Stimulated activated CD4-positive, alpha-beta T cell treated with anti-CD3 and anti-CD28 coated beads, TNF-alpha, amount 100 ng/mL, for 1 hour (primary cell): ENCODE measurements at places on chromosomes 13 and 19.

DNA sequence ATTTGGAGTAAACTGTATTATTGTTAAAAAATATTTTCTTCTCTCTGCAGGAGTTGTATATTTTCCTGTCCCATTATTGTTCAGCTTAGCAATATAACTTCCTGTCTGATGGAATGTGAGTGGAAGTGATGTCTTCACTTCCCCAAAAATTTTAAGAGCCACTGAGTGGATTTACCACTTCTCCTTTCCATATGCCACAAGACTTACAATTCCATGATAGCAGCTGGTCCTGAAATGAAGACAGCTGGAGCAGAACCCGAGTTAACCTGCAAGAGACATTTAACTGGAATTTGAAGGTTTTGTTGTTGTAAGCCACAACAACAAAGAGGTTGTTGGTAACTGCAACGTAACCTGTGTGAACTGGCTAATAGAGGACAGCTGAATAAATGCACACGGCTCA lies 23.4 kb upstream of the TBC1D4 start:
- no peak for DNase-seq

DNA sequence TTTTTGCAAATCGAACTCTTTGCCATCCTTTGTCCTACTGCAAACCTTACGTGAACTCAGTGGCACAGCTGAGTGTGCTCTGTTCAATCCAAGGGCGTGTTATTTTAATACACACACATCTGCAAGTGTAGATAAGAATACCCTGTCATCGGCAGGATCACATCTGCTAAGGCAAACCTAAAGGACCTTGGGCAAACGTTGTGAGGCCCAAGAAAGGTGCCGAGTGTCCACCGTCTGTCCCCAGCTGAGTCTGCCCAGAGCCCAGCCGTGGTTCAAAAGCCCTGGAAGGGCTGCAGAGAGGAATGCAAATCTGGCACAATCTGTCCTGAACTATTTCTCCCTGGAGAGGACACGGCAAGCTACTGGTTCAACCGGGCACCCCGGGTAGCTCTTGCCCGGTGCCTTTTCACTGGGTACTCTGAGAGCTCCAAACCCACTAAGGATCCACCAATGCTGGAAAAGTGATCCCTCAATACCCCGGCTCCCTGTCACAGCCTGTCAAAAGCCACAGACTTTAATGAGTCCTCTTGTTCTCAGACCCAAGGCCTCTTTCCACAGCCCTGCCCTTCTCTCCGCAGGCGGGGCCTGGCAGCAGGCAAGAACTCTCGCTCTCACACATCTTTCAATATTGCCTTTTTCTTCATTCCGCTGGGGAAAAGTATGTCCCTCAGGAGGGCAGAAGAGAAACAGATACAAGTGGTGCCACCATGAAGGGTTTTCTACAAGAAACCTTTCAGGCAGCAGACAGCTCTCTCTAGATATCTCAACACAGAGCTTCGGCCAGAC lies 17.0 kb downstream of the SLC7A1 start:
- no peak for DNase-seq

- DNase-seq, result no peak
These were observed 652.0 kb downstream of the LIG4 start for GRCh38 chr13:107563099-107563925.

DNA sequence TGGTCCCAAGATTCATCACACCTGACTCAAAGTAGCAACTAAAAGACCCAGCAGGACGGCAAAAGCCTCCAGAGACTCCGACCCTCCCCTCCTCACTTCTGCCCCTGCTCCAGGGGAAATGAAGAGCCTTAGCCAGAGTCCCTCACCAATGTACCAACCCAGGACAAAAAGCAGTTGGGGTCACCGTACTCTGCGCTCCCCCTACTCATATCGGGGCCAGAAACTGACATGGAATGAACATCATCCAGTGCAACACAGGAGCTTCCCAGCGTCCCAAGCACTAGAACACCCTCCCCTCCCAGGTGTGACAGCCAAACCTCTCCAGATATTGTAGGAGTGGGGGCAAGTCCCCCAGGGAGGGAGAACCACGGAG lies 1.7 kb downstream of the EEF2 start:
- no peak for DNase-seq

GRCh38 chr13:70994191-70994590 lies 872.8 kb downstream of the DACH1 start:
- no peak for DNase-seq

DNA sequence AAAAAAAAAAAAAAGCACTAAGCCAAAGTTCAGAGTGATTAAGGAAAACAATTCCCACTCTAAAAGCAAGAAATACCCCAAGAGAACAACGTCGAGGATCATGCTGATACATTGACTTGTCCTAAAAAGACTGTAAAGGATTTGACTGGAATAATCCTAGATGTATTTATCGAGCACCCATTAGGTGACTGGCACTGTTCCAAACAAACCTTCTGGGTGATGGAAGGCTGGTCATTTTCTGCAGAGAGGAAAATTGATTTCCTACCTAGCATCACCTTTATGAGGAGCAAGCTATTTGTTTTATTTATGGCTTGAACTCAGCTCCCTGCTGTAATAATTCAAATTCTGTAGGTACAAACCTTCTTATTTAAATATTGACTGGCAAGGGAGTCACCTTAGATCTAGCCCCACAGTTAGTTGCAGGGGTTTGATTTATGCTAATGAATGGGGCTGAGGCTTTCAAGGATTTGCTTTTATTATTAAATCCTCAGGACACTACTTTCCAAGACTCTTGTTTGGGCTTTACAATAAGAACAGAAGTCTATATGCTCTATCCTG lies 471.0 kb downstream of the OLFM4 start:
- DNase-seq, result no peak

DNA sequence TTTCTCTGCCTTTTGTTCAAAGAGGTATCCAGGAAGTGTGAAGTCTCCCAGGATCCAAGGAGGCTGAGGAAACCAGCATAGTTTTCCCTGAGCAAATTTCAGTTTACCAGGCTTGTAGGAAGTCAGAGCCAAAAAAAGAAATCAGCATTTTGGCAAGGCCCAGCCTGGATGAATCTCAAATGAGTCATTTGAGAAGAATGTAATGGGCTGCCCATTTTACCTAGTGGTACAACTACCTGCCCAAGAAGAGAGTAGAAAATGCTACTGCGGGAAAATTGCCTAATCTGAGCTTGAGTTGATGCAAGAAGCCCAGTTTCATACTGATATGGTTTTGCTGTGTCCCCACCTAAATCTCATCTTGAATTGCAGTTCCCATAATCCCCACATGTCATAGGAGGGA lies 284.1 kb upstream of the ZNF507 start:
- DNase-seq, result no peak

DNA sequence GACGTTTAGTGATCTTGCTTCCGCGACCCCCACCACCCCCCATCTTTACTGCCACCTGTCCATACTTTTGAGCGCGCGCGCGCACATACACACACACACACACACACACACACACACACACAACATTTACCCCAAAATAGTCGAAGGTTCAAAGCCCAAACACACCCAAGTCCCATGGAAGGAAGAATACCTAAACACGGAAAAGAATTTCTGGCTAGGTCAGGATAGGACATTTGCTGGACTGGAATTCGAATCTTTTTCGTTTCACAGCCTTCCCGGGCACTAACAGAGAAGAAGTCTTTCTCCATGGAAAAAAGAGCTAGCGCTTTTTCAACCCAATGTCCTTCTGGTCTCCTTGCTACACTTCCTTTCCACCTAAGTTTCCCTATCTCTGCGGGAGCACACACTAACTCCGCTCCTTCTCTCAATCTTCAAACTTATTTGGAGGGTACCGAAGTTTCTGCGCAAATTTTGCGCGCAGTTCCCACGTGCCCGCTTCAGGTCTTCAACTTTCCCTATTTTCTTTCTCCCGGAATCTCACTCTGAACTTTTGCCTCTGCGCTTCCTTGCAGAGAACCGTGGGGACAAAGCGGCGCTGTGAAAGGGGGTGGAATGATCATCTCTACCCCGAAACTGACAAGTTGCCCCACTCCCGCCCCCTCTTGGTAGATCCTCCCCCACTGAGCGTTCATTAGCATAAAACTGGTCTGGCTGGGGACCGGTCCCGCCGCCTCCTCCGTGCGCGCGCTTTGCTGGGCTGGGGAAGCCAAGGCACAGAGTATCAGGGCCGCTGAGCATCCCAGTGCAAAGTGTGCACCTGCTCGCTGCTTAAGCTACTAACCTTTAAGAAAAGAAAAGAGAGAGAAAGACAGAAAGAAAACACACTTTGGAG lies 2.7 kb downstream of the DACH1 start:
- DNase-seq, result no peak

DNA sequence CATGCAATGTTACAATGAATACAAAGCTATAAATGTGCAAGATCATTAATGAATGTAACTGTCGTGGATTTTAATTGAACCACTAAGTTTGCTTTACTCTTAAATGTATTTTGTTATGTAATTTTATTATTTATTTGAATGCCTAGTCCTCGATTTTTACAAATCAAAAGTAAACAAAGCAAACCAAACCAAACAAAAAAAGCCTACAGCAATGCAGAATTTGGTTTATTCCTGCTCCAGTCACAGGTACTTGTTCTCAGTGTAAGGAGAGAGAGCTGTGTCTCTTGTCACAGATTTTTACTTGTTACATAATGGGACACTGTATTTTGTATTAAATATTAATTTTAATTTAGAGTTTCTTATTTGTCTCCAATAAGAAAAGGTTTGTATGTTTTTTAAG lies 584.3 kb upstream of the SLITRK6 start:
- no peak for DNase-seq

- no peak for DNase-seq
These were observed 55.7 kb downstream of the TM9SF2 start for GRCh38 chr13:99556867-99557443.

DNA sequence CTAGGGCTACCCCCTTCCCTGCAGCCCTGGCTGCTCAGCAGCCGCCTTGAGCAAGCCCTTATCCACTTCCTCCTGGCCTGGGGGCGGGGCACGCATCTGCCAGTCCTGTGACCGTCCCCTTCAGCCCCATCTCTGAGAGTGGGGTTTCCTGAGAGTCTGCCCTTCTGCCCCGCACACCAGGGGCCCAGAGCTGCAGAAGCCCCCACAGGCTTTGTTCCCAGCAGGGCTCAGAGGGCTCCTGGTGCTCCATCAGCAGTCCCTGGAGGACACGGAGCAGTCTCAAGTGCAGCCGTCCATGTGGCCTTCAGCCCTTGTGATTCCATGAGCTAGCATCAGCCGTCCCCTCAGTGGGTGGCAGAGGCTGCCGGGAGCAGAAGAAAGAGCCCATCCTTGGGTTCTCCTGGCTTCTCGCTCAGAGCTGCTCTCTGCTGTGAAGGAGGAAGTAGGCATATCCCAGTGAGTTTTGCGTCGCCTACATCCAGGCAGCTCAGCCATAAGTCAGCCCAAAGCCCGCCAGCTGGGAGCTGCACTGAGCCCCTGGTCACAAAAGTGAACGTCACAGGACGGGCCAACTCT lies 16.3 kb downstream of the MYO9B start:
- DNase-seq, result no peak

- no peak for DNase-seq
These were observed 53.6 kb downstream of the NWD1 start for GRCh38 chr19:16773259-16773658.

DNA sequence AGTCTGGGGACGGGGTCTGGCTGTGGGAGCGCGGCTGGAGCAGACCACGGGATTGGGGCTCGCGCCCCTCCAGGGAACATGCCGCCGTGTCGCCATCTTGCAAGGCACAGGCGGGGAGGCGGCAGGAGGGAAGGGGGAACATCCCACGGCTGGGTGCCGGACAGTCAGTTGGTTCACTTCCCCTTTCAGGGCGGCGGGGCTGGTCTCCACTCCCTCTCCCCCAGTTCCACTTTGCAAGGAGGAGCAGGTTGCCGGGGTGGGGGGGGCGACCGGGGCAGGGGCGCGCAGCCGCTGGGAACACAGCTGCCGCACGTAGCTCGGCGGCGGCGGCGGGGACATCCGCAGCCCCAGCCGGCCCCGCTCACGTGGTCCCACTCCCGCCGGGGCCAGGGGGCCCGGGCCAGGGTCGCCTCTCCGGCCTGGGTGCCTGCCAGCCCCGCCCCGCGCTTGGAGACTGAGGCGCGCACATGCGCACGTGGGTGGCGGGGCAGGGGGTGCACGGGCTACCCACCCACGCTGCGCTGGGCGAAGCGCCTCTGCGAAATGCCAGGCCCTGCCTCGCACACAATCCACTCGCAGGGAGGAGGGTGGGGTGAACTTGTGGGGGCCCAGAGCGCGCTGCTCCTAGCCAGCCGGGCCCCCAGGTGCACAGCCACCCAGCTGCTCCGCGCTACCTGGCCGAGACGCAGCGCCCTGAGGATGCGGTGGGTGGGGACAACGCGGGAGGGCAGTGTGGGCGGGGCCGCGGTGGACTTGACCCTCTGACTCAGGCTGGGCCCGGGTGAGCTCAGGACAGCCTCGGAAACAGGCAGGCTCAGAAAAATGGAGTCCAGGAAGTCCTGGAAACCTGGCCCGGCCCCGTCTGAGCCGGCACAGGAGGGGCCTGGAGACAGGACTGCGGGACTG lies 6.4 kb downstream of the KLF16 start:
- DNase-seq, result no peak

DNA sequence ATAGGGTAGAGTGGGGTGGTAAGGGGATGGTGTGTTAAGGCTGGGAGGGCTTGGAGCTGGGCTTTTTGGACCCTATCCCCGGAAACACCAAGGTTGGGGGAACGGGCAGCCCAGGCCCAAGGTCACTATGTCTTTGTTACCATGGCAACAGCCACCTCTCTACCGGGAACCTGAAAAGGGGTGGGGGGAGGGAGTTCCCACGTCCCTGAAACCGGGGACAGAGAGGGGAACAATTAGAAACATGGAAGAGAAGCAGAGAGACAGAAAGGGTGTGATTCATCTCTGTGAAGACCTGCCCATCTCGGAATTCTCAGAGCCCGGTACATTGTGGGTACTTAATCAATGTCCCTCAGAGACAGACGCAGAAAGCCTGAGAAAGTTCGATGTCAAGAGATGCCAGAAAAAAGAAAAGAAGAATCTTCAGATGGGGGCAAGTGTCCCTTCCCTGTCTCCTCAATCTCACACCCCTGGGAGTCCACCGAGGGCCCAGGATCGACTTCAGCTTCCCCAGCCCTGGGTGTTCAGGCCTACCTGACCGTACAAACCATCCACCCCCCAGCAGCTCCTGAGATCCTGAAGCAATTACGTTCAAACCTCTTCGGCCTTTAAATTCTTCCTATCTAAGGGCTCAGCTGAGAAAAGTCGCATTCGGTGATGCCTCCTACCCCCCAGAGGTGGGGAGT lies 6.8 kb upstream of the LRFN1 start:
- no peak for DNase-seq

DNA sequence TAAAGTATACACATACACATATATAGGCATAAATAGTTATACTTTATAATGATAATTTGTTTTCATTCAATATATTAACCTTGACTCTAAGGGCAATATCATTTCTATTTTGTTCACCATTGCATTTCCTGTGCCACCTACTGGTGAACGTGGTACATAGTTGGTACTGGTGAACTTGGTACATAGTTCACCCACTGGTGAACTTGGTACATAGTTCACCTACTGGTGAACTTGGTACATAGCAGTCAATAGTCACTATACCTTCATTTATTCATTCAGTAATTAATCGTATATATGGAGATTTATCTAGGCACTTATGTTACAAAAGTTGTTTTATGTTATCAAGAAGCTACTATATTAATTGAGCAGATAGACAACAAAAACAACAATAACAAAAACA lies 172.6 kb upstream of the ATXN8OS start:
- no peak for DNase-seq
